ENCODE measurements at places on chromosomes 2 and 18. TPM values are rescaled to one million over a fixed set of nuclear protein-coding genes. Genes with fewer than 3 reads are reported as not detected.

- no peaks in the 10 kb centered on the region for H3K36me3 ChIP-seq
- no peak overlapping the region for H3K27ac ChIP-seq
- H3K4me3 ChIP-seq: no peak overlapping the region
- no peaks in the 10 kb centered on the region for H3K27me3 ChIP-seq
- no peak for DNase-seq
- no peaks in the 10 kb centered on the region for H3K4me1 ChIP-seq
These were observed 138.8 kb downstream of the MYO5B start for GRCh38 chr18:50056185-50056584.

- no peak for DNase-seq
- no peaks in the 10 kb centered on the region for H3K36me3 ChIP-seq
- H3K27ac ChIP-seq: no peak overlapping the region
- no peaks in the 10 kb centered on the region for H3K4me1 ChIP-seq
These were observed 175.4 kb upstream of the NETO1 start for GRCh38 chr18:73043211-73043610.

- no peak overlapping the region for H3K27ac ChIP-seq
- H3K36me3 ChIP-seq: no peaks in the 10 kb centered on the region
- DNase-seq: no peak
- H3K4me1 ChIP-seq: peaks cover 6% of the 10 kb centered on the region
These were observed 16.9 kb downstream of the LDLRAD4 start for GRCh38 chr18:13235421-13235831.

DNA sequence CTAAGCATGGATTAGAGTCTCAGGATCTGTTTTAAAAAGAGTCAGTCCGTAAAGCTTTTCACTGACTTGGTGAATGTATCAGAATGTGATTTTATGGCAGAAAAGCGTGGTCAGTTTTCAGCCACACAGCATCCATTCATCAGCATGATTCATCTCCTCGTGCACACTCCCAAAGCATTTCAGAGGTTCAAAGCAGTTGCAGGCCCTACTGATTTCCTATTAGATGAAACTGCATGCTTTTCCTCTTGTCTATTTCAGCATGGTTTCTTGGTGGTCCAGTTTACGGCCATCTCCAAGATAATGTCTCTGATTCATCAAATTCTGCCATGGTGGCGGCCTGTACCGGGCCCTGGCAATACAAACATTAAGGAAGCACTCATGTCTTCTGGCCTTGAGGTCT is 4.8 kb upstream of the PARD6G start:
- DNase-seq: no peak
- H3K36me3 ChIP-seq: no peaks in the 10 kb centered on the region
- H3K27ac ChIP-seq: no peak overlapping the region
- no peak overlapping the region for H3K4me3 ChIP-seq
- peaks cover 6% of the 10 kb centered on the region for H3K4me1 ChIP-seq

DNA sequence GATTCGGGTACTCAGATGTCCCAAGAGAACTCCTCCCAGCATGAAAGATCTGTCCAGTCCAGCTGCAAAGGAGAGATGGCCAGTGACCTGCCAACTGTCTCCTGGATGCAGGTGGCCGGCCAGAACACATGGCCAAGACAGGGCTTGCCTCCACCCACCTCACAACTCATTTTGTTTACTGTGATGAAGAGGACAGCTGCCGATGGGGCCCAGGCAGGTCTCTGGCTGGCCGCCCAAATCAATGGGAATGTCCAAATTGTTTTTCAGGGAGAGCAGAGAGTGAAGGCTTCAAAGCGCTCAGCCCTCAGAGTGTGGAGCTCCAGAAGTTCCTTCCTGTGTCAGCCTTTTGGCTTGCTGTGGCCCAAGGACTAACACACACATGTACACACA is 41.9 kb downstream of the FOSL2 start:
- no peak overlapping the region for H3K4me3 ChIP-seq
- DNase-seq: peak; percentile 34
- H3K27me3 ChIP-seq: no peaks in the 10 kb centered on the region
- H3K4me1 ChIP-seq: no peaks in the 10 kb centered on the region

DNA sequence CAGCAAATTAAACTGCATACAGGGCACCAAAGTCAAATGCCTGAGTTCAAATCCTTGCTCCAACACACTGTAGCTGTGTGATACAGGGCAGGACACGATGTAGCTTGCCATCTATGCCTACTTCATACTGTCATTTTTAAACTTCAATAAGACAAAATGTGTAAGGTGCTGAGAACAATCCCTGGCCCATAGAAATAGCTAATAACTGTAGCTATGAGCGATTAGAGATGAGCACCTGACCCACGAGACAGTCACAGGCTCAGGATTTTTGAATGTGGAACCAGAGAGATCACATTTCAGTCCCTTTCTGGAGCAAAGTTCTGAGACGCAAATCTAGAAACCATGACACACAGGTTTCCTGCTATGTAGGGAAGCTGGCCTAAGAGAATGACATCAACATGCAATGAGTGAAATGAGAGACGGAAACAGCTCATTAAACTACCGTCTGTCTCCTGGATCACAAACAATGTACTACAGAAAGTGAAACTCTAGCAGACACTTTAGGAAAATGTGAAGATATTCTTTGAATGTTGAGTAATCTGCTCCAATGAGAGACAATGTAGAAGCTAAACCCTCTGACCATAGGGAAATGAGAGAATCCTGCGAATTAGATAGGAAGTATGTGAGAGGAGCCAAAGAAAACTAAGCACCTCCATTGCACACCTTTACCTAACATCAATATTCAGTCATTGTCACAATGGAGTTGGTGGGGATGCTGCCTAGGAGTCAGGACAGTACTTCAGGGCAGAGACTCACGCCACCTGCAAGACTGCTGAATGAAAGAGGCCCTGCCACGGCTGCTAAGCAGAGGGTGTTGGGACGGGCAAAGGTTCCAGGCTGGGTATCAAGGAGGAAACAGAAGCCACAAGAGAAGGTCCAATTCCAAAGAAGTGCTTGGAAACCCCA is 25.5 kb downstream of the B4GALT6 start:
- no peaks in the 10 kb centered on the region for H3K36me3 ChIP-seq
- H3K4me1 ChIP-seq: peaks cover 18% of the 10 kb centered on the region
- no peaks in the 10 kb centered on the region for H3K27me3 ChIP-seq
- peak overlapping the region; percentile 20 for H3K27ac ChIP-seq
- no peak overlapping the region for H3K4me3 ChIP-seq
- no peak for DNase-seq

DNA sequence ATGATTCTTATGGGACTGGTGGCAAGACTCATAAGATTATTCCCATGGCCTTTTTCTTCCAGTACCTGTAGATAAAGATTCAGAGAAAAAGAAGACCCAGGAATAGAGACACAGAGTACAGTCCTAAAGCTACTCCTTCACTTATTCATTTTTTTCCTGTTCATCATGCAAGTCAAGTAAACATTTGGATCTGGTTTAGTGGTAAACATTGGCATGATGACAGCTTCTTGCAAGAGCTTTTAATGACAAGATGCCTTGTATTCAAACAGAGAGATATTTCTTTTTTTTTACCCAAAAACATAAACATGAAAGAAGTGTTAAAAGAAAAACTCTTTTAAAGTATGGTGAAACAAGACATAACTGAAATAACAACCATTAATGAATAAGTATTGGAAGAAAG is 20.2 kb downstream of the CXCR2 start:
- peak overlapping the region; percentile 58 for H3K27ac ChIP-seq
- H3K27me3 ChIP-seq: no peaks in the 10 kb centered on the region
- no peak for DNase-seq
- H3K4me1 ChIP-seq: no peaks in the 10 kb centered on the region

DNA sequence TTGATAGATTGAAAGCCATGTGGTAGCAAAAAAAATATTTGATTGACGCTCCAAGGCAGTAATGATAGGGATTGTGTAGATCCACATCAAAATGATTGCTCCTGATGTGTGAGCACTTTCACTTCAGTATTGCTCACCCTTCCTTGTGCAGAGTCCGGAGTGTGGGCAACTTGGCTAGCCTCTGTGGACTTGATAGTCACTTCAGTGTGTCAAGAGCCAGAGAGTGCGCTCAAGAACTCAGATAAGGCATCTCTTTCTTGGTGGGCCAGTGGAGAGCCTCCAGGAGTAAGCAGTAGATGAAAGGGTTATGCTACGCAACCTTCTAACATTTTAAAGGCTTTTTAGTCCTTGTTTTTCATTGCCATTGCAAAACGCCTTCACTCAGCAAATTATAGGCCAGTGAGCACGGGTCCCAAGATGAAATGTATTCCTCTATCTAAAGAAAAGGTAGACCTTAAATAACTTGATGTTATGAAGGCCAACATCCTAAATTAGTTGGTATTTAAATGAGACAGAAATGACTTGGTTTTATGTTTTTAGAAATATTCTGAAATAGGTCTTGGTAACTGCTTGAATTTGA is 84.4 kb downstream of the MEIS1 start:
- DNase-seq: no peak
- H3K4me1 ChIP-seq: no peaks in the 10 kb centered on the region
- H3K36me3 ChIP-seq: no peaks in the 10 kb centered on the region
- H3K27ac ChIP-seq: no peak overlapping the region

DNA sequence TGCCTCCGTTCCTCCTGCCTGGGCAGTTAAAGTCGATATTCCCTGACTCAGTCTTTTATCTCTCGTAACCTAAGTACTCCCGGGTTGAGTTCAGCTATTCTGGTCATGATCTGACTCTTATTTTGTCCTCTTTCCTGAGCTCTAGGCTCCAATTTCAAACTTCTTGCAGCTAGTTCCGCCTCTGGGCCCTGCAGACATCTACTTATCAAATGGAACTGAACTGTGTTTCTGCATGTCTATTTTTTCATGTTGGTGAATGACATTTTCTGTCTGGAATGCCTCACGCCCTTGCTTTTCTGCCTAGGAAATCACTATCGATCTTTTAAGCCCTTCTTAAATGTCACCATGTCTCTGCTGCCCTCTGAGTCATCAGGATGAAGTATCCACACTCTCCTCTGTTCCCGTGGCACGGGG is 101.5 kb downstream of the VAPA start:
- H3K27me3 ChIP-seq: no peaks in the 10 kb centered on the region
- no peaks in the 10 kb centered on the region for H3K4me1 ChIP-seq
- no peaks in the 10 kb centered on the region for H3K36me3 ChIP-seq
- no peak for DNase-seq
- no peak overlapping the region for H3K4me3 ChIP-seq
- H3K27ac ChIP-seq: no peak overlapping the region

- no peaks in the 10 kb centered on the region for H3K27me3 ChIP-seq
- no peaks in the 10 kb centered on the region for H3K36me3 ChIP-seq
- no peak for DNase-seq
- no peak overlapping the region for H3K27ac ChIP-seq
- no peak overlapping the region for H3K4me3 ChIP-seq
These were observed 9.9 kb upstream of the GAREM1 start for GRCh38 chr18:32480581-32480980.

The IL1R2 gene
- 22.6 TPM for polyA plus RNA-seq

The NTSR2 gene
- polyA plus RNA-seq: not detected

The MYO3B gene
- 0.03 TPM for polyA plus RNA-seq
